Spleen (tissue), 13 donors: ENCODE measurements at places on chromosomes 1 and 21. TPM values are rescaled to one million over a fixed set of nuclear protein-coding genes. Genes with fewer than 3 reads are reported as not detected.

DNA sequence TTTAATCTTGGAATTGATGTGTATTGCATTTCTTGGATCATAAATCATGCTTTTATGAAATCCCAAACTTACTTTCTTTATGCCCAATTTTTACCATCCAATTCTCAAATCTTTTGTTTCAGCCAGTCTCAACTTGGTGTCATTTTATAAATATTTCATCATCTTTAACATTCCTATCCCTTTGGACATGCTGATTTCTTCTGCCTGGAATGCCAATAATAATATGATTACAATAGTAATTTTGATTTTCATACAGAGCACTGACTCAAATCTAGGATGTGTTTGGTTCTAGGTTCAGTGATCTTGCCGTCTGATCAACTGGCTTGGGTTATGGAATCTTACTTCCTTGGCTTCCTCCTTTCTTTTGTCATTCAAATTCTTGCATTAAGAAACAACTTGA is 12.8 kb downstream of the RRP15 start:
- no peak for DNase-seq

ZNF648 gene
- not detected for polyA plus RNA-seq

DNA sequence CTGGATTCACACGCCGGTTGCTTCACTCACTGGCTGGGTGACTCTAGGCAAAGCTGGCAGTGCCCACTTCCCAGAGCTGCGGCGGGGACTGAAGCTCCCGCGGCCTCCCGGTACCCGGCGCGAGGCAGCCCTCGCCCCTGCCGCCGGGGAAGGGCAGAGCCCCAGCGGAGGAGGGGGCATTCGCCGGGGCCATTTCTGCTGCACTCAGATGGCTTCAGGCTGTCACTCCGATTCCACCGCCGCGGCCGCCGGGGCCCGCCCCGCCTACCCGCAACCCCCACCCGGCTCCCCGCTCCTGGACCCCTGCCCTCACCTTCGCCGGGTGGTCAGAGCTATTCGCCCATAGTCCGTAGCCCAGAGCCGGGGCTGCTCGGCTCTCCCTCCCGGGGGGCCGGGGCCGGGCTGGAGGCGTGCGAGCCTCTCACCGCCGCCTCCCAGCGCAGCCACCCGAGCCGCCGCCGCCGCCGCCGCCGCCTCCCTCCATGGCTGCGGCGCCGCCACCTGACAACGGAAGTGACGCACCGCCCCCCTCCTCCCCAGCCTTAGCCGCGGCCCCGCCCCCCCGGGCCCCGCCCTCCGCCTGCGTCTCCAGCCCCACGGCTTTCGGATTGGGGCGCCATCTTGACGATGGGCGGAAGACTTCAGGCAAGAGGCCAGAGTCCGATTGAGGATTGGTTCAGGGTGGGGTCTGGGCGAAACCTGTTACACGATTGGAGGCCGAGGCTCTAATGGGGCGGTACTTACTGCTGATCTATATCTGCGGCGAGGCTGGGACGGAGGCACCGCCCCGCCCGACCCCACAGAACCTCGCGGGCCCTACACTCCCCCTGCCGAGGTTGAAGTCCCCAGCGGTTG is at the start of gene STK40:
Gene STK40 (minus strand): TSS at position 515 of the 855 bp plus-strand sequence. CDS start 24,592 bp downstream, outside the sequence.
- DNase-seq: peak; percentile 99

GRCh38 chr21:41459884-41460534 is 34.0 kb downstream of the MX1 start:
- DNase-seq: no peak

DNA sequence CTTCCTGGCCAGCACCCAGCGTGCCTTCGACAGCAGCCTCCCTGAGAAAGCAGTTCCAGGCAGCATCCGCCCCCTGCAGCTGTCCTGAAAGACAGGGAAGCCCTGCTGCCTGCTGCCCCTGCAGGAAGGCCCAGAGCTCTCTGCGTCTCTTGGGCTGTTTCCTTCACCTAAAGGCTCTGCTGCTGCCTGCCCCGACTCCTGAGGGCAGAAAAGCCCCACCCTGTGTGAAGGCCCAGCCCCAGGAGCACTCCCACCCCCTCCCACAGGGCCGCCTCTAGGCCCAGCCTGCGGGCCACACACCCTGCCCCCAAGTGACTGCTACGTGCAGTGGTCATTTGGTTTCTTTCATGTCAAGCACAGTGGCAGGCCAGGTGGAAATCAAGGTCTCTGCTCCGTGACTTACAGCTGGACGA is 12.4 kb downstream of the RIPK4 start:
- no peak for DNase-seq

AIM2 gene
- polyA plus RNA-seq: 33.4 TPM

- no peak for DNase-seq
These were observed 49.1 kb upstream of the IFNLR1 start for GRCh38 chr1:24235921-24236788.

- DNase-seq: no peak
These were observed 140.3 kb downstream of the SLC30A10 start for GRCh38 chr1:219788091-219788490.

- DNase-seq: no peak
These were observed 12.7 kb upstream of the ASAP3 start for GRCh38 chr1:23496490-23497181.

PRDM2 gene
- polyA plus RNA-seq: 15.5 TPM

SLC44A3 gene
- polyA plus RNA-seq: 0.58 TPM

DNA sequence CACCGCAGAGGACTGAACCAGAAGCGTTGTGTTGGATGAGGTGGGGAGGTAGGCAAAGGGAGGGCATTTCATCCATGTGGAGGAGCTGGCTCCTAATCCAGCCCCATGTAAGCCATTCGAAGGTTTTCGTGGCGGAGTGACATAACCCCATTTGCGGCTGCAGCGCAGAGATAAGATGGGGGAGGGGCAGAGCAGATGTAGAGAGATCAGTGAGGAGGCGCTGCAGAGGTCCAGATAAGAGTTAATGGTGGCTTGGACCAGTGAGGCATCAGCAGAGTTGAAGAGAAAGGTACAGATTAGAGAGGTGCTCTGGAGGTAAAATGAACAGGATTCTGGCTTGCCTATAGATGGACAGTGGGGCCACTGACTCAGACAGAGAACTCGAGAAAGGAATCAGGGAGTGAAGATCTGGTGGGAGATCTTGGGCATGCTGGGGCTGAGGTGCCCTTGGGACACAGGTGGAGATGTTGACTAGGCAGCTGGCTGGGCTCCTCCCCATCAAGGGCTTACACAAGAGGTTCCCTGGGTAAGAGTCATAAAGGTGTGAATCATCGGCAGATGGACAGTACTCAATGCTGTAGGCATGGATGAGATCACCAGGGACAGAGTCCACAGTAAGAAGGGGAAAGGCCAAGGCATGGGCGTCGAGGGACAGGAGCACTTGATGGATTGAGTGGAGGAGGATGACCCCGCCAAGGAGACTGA is 7.8 kb upstream of the PTPRF start:
- no peak for DNase-seq

C8A gene
- polyA plus RNA-seq: not detected

DNA sequence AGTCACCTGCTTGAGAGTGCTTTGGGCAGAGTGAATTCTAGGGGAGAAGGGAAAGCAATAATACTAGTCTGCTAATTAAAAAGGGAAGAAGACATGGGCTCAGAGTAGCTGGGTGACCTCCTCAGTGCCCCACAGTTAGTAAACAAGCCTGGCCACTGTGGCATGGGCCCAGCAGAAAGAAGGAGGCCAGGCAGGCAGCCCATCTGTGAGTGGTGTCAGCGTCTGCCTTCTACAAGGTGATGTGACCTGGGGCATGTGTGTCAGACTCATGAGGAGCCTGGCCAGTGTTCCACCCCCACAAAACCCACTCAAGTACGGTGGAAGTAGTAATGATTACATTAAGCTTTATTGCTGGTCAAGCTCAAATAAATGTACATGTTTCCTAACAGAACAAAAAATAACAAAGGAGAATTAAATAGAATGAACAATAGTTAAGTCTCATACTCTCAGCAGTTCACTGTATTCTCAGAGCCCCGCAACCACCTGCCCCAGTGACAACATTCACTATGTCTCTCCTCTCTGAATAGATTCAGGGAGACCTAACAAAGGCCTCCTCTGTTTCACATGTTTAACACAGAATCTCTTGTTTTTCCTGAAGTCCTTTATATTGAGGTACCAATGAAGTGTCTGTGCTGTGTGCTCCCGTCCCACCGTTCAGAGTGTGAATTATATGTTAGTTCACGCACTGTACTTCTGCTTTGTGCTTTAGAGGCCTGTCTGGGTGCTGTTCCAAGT is 32.5 kb downstream of the SLC22A15 start:
- DNase-seq: no peak

- DNase-seq: no peak
These were observed 65.4 kb downstream of the TIAM1 start for GRCh38 chr21:31278511-31279130.

GRCh38 chr21:21366277-21366676 is 368.1 kb downstream of the NCAM2 start:
- DNase-seq: no peak

MTR gene
- polyA plus RNA-seq: 4.4 TPM

DNA sequence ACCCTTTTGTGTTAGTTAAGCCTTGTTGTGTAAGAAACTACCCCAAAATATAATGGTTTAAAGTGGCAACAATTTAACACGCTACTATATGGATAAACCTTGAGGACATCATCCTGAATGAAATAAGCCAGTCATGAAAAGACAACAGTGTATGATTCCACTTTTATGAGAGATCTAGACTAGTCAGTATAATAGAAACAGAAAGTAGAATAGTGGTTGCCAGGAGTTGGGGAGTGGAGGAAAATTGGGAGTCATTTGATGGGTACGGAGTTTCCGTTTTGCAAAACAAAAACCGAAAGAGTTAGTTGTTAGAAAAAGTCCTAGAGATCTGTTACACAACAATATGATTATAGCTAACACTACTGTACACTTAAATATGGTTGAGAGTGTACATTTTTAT is 16.0 kb upstream of the CHIA start:
- DNase-seq: no peak

DNA sequence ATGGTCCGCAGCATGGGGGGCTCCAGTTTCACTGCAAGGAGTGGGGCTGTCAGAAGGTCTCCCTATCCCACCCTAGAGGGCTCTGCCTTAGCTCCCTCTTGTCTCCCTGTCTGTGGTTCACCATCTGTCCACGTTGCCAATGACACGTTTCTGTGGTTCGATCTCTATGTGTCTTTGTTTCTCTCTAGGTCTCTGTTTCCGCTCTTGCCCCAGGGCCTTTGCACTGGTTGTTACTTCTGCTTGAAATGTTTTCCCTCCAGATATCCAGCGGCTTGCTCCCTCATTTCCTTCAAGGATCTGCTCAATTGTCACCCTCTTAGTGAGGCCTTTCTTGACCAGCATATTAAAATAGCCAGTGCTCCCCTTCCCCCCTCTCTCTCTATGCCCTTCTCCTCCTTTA is 8.5 kb upstream of the MRPS15 start:
- no peak for DNase-seq

DNA sequence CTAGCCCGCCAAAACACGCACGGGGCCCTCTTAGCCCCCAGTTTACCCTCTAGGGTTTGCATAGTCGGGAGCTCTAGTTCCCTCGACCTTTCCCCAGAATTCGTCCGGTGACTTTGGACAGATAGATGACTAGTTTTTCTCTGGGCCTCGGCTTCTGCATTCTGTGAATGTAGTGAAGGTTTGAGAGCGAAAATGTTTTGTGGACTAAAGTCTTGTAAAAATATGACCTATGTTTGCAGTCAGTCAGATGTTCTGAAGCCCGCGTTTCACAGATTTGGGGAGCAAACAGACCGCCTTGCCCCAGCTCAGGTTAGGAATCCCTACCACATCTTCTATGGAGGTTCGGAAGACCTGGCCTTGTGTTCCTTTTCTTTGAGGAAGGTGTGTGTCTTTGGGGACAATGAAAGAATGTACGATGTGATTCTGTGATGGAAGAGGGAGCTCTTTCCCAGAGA is 401 bp downstream of the UQCRH start:
- DNase-seq: no peak

DNA sequence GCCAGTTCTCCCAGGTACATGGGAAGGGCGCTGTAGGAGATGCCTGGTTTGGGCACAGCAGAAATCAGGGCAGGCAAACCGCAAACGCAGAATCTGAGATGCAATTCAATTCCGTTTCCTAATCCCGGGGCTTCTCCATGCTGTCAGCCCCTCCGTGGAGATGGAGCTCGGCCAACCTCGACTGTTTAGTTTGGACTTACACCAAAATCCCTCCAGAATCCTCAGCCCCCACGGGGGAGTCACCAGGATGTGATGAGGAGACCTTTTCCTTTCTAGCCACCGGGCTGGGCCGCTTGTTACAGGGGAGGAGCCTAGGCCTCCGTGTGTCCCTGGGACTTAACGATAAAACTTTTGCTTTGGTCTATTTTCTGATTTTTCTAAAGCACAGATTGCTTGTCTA is 7.9 kb downstream of the SLC2A7 start:
- no peak for DNase-seq

ZC3H12A gene
- 11.3 TPM for polyA plus RNA-seq

- DNase-seq: no peak
These were observed 144.1 kb upstream of the HOOK1 start for GRCh38 chr1:59670662-59671061.

DNA sequence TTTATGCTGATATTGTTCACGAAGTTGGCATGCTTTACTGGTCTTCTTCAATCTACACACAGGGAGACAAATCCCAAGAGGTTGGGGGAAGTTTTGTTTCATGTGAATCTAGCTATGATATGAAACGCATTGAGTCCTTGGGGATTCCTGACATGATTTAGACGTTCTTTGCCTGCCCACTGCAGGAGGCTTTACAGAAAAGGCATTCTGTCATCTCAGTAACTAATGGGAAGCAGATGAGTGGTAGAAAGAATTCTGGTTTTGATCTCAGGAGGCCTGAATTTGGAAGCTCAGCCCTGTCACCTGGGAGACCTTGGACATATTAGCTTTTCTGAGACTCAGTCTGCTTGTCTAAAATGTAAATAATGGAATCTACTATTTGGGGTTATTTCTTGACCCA is 383.0 kb upstream of the NFIA start:
- no peak for DNase-seq

- no peak for DNase-seq
These were observed 33.7 kb downstream of the LRRC42 start for GRCh38 chr1:53979712-53980450.

GNAT2 gene
- not detected for polyA plus RNA-seq

GRCh38 chr1:154270833-154271232 is 1.6 kb upstream of the HAX1 start:
- no peak for DNase-seq

GPR25 gene
- polyA plus RNA-seq: 0.09 TPM

- DNase-seq: no peak
These were observed 78.9 kb downstream of the CLEC20A start for GRCh38 chr1:178417858-178418257.

RAB3B gene
- not detected for polyA plus RNA-seq

DEPDC1 gene
- polyA plus RNA-seq: 0.83 TPM

TNFRSF18 gene
- 9.3 TPM for polyA plus RNA-seq

DNA sequence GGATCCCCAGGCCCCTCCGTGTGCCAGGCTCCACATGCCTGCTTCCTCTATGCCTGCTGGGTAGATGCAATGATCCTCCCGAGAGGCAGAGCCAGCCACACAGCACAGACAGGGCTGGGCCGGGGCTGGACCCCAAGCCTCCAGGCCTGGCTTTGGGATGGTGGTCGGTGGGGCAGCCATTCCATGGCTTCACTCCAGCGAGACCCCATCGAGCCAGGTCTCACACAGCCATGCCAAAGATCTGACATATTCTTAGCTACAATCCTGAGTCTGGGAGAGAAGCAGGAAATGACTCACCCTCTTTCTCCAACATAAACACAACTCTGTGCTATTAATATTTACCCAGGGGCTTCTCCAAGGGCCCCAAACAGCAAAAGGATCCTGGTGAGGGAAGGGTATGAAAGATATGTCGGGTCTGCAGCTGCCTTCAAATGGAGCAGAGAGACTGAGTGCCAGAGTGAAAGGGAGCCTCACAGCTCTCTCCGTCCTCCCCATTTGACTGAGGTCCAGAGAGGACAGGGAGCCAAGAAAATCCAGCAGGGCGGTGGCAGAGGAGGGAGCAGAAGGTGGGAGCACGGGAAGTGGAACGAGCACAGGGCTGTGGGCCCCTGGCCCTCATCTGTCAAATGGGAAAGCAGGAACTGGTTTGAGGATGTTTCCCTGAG is 639.5 kb downstream of the MATN1 start:
- DNase-seq: no peak
